Aorta (tissue), 5 donors: ENCODE measurements at places on chromosomes 4 and X.

DNA sequence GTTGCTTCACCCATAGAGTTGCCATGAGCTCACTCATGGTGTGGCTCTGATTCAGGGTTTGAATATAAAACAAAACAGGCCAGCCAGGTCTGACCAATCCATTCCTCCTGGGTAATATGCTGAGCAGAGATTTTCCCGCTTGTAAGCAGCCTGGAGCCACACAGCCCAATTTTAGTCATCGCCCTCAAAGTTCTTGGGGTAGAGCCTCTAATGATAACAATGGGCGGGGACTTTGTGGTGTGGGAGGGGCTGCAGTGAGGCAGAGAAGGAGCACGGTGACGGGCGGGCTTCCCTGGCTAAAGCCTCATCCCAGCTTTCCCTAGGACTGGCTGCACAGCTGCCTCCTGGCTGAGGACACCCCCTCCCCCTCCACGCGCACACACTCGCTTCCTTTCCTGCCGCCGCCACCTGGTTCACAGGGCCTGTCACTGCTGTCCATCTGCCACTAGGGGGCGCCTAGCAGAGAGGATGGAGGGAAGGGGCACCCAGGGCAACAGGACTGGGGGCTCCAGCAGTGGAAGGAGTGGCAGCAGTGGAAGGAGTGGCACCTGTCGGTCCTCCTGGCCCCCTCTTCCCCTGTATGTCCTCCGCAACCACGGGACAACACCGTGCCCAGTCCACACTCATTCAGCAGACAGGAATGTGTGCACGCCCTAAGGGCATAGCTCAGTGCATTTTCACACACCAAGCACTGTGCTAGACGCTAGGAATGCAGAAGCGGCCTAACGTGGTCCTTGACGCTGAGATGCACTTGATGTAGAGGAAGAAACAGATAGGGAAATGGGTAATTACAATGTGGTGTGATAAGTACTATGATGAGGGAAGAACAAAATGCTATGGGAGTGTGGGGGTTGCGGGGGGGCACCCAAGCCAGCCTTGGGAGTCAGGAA is 26.8 kb downstream of the PRPS1 start:
- peak; percentile 87 for DNase-seq

GRCh38 chr4:136241221-136241986 is 1290.9 kb downstream of the PCDH18 start:
- DNase-seq, result no peak

- DNase-seq, result no peak
Observed at GRCh38 chrX:132393085-132393484, 95.8 kb downstream of the MBNL3 start.

- no peak for DNase-seq
Observed at GRCh38 chr4:157564218-157564617, 343.7 kb downstream of the GRIA2 start.

GRCh38 chrX:101417981-101418841 is 10.2 kb downstream of the HNRNPH2 start:
- DNase-seq, result peak; percentile 75

GRCh38 chr4:188661502-188661901 is 522.3 kb downstream of the TRIML1 start:
- DNase-seq, result no peak

GRCh38 chr4:41177016-41177415 is 37.3 kb downstream of the APBB2 start:
- no peak for DNase-seq

GRCh38 chr4:74235135-74235534 is 73.1 kb upstream of the EPGN start:
- DNase-seq, result no peak

DNA sequence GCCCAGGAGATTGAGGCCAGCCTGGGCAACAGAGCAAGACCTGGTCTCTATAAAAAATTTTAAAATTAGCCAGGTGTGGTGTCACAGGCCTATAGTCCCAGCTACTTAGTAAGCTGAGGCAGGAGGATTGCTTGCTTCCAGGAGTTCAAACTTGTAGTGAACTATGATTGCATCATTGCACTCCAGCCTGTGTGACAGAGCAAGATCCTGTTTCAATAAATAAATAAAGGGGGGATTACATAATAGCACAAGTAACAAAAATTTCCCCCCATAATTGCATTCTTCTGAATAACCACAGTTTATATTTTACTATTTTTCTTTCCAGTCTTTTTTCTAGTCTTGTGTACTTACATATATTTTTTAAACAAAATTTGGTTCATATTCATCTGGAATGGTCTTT is 135.6 kb downstream of the CHIC2 start:
- DNase-seq, result no peak
